GM06990 (cell line): ENCODE measurements at places on chromosomes 11 and 22.

- DNase-seq, result no peak
Observed at GRCh38 chr22:30187529-30188407, 58.8 kb downstream of the LIF start.

DNA sequence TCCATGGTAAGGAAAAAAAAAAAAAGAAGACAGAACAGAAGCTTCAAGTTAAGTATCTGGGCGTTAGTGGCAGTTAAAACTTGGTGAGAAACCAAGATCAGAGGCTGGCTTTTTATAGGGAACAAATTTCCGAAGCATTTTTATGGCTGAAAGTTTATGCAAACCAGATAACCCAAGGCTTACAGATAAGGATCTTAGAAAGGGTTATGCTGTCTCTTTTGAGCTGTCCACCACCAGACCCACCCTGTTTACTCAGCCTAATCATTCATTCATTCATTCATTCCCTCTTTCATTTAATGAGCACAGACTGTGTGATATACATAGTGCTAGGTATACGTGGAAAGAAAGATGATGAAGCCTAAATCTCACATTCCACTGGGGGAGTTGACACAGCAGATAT is 89.5 kb downstream of the ME3 start:
- no peak for DNase-seq

GRCh38 chr11:67368621-67369020 is 4.8 kb downstream of the CLCF1 start:
- DNase-seq, result no peak

DNA sequence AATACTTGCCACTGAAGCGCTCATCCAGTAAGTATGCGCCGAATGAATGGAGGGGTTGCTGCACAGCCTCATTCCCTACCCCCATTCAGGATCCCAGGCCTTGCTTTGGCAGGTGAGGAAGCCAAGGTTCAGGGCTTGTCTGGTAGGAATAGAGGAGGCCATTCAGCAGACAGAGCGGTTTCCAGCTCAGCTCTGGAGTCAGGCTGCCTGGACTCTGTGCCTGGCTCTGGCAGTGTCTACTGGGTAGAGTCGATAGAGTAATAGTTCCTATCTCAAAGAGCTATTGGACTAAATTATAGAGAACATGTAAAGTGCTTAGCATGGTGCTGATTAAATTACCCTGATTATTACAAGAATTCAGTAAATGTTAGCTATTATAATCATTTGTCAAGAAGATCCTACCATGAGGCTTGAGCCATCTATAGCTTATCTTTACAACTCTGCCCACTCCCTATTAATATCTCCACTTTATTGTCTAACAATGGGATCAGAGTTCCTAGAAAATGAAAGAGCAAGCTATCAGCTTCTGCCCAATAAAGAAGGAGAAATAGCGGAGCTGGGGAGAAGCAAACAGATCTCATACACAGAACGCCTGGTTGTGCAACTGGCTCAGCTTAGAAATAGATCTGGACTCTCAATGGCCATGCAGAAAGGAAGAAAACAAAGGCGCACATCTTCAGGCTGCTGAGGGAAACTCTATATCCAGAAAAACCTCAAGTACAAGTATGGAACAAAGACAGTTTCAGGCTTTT is 6.6 kb upstream of the SNX32 start:
- no peak for DNase-seq

- no peak for DNase-seq
Observed at GRCh38 chr11:113147249-113147648, 167.1 kb upstream of the TTC12 start.

DNA sequence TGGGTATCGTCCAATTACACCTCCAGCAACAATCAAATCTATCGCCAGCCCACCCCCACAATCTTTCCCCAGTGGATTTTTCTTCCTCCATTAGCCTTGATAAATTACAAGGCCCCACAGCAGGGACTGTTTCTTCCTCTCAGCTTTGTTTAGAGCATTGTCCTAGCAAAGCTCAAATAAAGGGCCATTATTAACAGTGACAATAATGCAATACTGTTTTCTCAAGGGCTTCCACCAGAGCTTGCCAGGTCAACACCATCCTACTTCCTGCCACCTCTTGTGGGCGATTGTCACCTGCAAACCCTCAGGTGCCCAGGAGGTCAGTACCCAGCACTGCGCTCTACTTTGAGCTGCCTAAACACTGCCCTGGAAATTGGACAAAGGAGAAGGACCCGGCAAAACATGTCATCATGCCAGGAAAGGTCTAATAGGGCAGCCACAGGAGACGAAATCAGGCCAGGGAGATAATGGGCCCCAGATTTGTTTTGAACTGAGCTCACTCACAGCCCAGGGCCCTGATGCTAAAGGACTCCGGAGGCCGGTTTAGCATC is 95.2 kb downstream of the ABTB2 start:
- no peak for DNase-seq

DNA sequence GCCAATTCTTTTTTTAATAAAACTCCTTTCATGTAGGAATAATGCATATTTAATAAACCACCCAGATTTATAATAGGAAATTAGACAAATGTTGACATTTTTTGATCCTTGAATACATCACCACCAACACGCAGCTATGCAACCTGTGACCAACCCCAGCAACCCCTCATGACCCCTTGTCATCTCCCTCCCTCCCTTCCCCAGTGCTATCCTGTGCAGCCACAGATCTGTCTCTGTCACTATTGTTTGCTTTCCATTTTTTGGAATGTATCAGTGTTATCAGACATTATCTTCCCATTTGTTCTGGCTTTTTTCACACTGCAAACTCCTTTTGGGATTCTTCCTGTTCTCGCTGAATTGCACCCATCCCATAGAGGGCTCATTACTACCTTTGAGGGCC is 114.1 kb downstream of the VPREB1 start:
- no peak for DNase-seq

- DNase-seq, result no peak
Observed at GRCh38 chr11:133202816-133203215, 329.5 kb downstream of the OPCML start.

DNA sequence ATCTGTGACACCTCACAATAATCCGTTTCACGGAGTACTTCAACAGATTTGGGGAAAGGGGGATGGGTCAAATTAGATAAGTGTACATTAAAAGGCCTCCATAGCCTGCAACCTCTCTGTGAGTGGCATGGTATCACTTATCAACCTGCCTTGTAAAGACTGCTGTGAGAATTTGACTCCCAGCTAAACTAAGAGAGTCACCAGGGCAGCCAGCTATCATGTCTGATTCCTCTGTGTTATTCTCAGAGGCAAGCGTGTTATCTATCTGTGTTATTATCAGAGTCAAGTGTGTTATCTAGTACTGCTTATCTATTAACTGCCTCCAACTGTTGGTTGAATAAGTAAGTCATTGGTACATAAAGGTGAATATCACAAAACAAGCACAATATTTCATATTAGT is 4.1 kb upstream of the FAM83F start:
- DNase-seq, result no peak

- no peak for DNase-seq
Observed at GRCh38 chr11:97622795-97623194, 1233.0 kb downstream of the JRKL start.

DNA sequence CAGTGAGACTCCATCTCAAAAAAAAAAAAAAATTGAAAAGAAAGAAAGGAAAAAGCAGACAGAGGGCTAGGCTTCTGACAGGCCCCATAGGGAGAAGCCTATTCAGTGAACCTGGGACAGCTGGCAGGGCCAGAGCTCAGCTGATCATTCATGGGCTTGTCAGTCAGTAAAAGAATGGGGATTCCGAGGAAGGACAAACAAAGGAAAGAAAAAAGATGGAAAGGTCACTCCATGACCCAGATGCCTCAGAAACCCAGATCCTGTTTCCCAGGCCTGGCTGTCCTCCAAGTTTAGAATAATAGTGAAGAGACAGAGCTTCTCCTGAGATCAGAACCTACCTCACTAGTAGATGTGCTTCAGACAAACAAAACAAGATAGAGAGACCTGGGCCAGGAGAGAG is 34.3 kb upstream of the ASPHD2 start:
- DNase-seq, result no peak

DNA sequence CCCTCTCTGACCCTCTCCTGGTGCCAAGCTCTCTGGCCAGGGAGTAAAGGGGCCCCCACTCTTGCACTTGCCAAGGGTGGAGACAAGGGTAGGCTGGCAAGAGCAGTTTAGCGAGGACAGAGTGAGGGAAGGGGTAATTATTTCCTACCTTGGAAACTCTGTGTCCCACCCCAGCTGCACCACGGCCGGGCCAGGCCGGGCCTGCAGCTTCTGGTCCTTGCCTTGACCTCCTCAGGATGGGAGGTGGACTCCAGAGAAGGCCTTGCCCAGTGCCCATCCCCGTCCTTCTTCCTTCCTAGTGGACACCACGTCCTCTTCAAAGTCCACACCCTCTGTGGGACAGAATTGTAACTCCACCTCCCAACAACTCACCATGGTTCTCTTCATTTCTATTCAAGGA is 18.4 kb upstream of the OSBPL5 start:
- DNase-seq, result no peak

DNA sequence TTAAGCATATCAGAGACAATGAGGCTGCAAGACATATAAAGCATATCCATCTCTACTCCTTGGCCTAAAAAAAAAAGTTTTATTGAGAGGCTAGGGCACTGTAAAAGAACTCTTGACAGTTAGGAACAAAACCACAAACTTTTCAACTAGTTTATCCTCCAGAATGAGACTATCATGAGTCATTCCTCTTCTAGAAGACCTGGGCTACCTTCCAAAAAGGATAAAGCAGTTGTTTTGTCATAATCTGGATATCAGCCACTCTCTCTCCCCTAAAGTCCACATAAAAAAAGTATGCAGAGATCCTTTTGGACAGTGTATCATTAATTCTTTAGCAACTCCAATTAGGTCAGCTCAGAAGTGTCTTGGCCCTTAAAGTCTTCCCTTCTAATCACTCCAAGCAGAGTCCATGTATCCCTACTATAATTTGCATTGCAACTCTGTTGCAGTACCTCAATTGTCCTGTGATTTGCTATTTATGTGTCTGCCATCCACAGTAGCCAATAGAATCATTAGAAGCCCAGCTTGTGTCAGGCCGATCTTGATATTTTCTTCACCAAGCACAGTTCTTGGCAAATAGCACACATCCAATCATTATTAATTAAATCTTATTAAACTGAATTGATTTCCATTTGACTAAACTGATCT is 10.4 kb downstream of the OR51T1 start:
- no peak for DNase-seq

DNA sequence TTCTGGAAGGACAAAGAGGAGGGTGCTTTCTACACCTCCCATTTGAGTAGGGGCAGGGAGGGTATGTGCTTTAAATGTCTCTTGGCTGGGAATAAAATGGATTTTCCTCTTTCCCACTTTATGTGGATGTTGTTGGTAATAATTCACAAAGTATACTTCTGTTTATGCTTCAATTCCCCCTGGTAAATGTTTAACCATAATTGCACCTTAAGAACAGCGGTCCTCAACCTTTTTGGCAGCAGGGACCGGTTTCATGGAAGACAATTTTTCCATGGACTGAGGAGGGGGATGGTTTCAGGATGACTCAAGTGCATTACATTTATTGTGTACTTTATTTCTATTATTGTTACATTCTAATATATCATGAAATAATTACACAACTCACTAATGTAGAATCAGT is 4.0 kb upstream of the TP53AIP1 start:
- no peak for DNase-seq

DNA sequence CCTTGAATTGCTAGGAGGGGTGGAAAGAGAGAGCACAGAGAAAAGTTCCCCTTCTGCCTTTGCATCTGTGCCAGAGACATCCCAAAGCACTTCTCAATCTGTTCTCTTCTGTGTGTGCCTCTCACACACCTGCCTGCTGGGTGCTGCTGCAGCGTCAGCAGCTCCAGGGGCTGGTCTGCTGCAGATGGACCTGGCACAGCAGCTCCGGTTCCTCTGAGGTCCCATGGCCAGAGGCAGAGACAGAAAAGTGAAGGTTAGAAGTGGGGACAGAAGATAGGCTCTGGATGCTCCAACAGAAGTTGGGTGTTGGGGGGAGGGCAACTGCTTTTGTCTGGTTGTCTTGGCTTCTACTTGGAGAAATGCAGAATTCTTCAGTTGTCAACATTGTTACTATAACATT is 48.9 kb upstream of the KIRREL3 start:
- DNase-seq, result no peak

DNA sequence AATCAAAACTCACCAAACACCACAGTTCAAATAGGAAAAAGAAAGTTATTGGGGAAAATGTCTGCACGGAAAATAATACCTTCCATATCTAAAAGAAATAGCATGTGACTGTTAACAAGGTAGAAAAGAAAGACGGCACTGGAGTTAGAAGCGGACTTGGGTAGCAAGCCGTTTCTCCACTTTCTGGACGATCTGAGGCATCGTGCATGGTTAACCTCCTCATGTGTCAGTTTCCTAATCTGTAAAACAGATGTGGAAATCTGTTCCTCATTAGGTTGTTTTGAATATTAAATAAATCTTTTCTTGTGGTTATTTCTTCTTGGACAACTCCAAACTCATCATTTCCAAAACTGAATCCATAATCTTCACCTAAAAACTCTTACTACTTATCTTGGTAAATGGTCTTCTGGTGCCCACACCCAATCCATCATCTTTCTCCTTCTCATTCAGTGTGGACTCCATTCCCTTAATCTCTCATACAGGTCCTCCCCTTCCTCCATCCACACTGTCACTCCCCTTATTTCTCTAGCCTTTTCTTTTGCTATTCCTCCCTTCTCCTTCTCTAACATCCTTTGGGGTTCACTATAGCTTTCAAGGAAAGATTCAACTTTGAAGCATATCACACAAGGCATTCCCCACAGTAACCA is 53.5 kb downstream of the VSIG10L2 start:
- DNase-seq, result no peak

- peak; percentile 23 for DNase-seq
Observed at GRCh38 chr22:24046024-24046423, 34.9 kb downstream of the CABIN1 start.

GRCh38 chr11:58712531-58712930 is 19.2 kb downstream of the GLYAT start:
- no peak for DNase-seq

- no peak for DNase-seq
Observed at GRCh38 chr11:102172127-102172848, 62.0 kb downstream of the YAP1 start.

- no peak for DNase-seq
Observed at GRCh38 chr11:119571311-119571710, 148.3 kb upstream of the THY1 start.

GRCh38 chr11:36196411-36196998 is 92.7 kb downstream of the COMMD9 start:
- no peak for DNase-seq

DNA sequence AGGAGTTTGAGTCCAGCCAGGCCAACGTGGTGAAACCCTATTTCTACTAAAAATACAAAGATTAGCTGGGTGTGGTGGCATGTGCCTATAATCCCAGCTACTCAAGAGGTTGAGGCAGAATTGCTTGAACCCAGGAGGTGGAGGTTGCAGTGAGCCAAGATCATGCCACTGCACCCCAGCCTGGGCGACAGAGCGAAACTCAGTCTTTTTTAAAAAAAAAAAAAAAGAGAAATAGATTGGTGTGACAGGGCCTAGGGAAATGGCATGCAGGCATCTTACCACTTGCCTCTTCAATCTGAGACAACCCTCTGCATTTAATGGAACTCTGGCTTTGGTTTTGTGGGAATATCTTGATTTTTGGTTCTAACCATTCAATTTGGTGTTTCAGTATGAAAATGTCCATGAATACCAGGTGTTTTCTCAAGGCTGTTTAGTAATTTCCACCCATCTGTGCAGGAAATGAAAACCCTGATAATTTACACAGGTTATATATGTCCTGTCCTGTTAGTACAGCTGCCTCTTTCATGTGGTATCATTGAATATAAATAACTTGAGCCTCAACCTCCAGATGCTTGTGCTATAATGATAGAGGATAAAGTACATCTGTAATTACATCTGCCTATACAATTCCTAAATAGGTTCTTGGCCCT is 8.4 kb downstream of the XBP1 start:
- peak; percentile 76 for DNase-seq
